ENCODE measurements at places on chromosomes 3 and 15.

- no peak for DNase-seq
These were observed 46.4 kb upstream of the PHLDB2 start for GRCh38 chr3:111812701-111813100.

DNA sequence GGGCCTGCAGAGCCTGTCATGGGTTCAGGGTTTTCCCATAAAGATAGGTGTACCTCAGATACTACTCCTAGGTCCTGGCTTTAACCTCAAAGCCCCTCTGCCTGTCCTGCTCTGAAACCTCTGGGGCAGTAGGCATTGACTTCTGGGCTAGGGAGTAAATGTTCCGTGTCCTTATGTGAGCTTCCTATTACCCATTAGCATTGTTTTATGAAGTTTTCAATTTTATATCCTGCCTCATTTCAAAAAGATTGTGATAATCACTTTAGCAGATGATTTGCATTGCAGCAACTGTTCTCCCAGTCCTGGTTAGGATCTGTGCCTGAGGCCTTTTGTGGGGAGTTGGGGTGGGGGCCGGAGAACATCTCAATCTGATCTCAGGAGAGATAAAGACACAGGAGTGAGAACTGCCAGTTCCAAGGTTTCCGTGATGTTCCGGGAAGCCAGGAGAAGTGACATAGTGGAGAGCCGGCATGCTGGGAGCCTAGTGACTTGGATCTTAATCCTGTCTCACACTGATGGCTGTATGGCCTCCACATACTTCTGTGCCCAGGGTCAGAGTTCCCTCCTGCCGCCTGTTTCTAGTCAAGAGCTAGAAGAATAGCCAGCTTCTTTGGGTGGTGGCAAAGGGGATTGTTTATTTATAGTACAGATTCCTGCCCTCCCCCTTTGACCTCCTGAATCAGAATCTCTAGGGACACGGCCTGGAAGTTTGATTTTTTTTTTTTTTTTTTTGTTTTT lies 10.6 kb downstream of the TPM1 start:
- no peak for DNase-seq

DNA sequence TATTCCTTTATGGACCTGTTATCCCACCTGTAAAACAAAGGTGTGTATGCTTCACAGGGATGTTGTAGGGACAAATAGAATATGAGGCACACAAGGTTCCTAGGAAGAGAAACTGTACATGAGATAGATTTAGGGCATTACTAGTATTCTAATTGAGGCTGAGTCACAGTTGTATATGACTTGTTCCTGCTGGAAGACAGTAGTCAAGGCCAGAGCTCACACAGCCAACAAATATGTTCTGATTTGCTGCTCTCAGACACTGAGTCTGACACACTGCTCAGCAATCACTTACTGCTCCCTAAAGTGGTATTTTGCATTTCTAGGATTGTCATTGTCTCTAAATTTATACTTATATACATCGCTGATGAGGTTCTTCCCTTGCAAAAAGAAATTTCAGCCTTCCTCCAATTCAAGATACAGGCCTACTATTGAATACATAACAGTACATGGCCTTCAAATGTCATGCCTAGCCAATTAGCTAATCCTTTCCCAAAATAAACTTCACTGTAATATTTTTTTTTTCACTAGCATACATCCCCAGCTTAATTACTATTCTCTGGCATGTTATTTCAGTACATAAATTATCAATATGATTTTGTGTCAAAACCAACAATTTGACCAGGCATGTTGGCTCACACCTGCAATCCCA lies 69.8 kb downstream of the TIGIT start:
- no peak for DNase-seq

- no peak for DNase-seq
These were observed 11.7 kb downstream of the TRAIP start for GRCh38 chr3:49844464-49845183.

DNA sequence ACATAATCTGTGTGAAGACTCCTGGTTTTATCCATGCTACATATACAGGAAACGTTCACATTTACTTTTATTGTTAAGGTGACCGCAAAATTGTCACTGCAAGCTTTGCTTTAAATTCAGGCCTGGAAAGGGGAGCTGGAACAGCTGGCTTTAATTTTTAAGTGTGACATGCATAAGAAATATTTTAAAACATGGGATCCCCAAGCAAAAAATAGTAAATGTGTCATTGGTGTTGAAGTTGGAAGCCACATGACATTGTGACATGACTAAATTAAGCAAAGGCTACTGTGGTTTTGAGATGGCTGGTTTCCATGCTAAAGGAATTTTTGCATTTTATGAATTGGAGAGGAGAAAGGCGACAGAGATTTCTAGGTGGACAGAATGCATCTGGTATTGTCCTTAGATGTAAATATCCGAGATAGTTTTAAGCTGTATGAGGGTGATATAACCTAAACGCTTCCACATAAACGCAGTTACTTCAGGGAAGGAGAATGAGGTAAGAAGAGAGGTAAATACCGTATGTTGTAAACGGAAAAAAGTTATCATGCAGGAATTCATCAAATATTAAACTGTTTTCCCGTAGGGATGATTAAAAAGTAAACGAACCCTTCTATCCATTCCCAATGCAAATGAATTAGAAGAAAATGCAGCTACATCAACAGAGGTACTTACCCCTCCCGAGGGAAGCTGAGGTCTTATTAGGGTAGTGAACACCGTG lies 927 bp upstream of the FYTTD1 start:
- DNase-seq: no peak

DNA sequence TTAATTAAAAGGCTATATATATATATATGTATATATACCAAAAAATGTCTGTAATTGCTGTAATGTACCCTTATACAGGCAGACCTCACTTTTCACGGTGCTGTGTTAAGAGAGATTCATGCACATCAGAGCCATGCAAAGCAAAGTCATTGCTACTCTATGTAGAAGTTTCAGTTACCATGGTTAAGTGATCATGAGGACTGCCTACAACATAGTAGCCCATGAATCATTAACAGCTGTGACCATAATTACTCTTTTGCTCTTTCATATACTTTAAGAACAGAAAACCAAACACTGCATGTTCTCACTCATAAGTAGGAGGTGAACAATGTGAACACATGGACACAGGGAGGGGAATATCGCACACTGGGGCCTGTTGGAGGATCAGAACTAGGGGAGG lies 225.3 kb upstream of the EPHA3 start:
- DNase-seq: no peak

GRCh38 chr3:153722157-153722556 lies 399.0 kb upstream of the ARHGEF26 start:
- DNase-seq: no peak

- DNase-seq: no peak
These were observed 786.7 kb upstream of the EPHA6 start for GRCh38 chr3:96027718-96028117.

GRCh38 chr3:85050821-85051220 lies 92.0 kb downstream of the CADM2 start:
- DNase-seq: no peak

DNA sequence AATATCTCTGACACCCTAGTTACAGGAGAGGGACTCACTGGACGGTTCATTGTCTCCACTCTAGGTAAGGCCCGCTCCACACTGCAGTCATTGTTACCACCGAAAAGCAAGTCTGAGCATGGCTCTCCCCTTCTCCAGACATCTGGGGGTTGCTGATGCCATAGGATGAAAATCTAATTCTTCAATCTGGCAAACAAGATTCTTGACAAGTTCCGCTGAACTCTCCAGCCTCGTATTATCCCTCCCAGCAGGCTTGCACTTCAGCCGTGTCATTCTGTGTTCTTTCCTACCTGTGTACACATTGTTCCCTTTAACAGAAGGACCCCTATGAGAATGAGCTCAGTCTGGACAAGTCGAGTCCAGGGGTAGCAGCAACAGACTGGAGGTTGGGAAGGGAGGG lies 152.3 kb upstream of the NR2E3 start:
- no peak for DNase-seq

GRCh38 chr3:11381563-11381962 lies 109.4 kb downstream of the ATG7 start:
- no peak for DNase-seq

GRCh38 chr15:43896543-43896942 lies 69.7 kb downstream of the WDR76 start:
- DNase-seq: no peak

DNA sequence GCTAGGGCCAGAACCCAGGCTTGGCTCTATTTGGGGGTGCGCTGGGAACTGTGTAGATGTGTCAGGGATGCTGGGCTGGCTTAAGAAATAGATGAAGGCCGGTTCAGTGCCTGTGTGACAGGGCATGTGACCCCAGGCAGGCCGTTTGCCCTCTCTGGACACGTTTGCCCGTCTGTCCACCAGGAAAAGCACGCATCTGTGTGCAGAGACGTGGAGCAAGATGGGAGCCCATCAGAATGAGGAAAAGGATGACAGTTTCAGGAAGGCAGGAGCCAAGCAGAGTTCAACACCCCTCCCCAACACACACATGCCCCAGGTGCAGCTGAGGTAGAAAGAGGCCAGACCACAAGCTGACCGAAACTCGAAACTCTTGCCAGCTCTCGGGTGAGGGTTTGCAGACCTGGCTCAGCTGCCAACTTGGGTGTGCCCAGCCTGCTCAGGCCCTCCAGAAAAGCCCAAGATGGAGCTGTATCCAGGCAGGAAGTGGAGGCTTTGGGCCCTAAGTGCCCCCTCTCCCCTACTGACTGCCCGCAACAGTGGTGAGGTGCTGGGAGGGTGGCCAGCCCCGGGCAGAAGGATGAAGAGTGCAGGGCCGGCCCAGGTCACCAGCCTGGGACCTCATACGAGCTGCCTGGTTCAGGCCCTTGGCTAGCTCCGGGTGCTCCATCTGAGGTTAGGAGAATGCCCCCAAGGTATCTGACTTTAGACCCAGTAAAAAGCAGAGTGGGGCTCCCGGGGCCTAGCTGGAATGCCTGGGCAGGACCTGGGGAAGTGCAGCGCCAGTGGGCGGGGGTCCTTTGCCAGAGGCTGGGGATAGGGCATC lies 10.2 kb upstream of the MESP1 start:
- no peak for DNase-seq

GRCh38 chr3:49164983-49165720 lies 979 bp downstream of the CCDC71 start:
- no peak for DNase-seq

- no peak for DNase-seq
These were observed 152.5 kb upstream of the PEX5L start for GRCh38 chr3:180189310-180189648.

- no peak for DNase-seq
These were observed 80.9 kb downstream of the TMCC1 start for GRCh38 chr3:129812589-129812988.

- DNase-seq: no peak
These were observed 88.4 kb upstream of the PLSCR4 start for GRCh38 chr3:146339349-146339748.

- no peak for DNase-seq
These were observed 247.8 kb upstream of the PEX5L start for GRCh38 chr3:180284331-180285110.

- DNase-seq: no peak
These were observed 20.7 kb upstream of the DOCK3 start for GRCh38 chr3:50653937-50654595.

DNA sequence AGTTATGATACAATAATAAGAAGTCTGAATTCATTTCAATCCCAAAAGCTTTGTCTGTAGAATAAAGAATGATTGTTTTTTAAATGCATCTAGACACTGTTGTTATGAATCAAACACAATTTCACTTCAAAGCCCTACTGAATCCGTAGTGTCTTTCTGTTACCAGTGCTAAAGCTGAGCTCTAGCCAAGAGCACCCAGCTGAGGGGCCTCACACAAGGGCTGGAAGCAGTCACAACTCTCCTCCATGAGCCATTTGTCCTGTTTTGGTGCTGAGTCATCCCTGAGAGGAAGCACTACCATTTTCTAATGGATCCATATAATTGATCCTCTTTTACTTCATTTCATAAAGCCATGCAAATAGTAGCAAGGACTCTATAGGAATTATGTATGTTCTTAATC lies 158.2 kb upstream of the ANKRD28 start:
- DNase-seq: no peak

DNA sequence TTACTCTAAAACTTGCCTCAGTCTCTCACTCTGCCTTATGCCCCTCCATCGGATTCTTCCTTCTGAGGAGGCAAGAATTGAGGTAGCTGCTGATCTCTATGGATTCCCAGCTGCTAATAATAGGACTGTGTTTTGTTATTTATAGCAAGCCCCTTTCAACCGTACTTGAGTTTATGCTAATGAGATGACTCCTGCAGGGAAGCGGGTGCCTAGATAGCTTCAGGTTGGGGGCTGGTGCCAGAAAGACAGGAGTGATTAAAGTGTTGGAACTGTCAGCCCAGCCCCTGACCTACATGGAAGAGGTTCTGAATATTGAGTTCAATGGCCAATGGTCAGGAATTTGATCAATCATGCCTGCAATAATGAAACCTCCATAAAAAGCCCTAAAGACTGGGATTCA lies 21.8 kb upstream of the LIMD1 start:
- DNase-seq: no peak

- no peak for DNase-seq
These were observed 603.6 kb downstream of the PLOD2 start for GRCh38 chr3:145557405-145557804.

GRCh38 chr3:51986010-51986947 lies 2.9 kb downstream of the ACY1 start:
- no peak for DNase-seq

DNA sequence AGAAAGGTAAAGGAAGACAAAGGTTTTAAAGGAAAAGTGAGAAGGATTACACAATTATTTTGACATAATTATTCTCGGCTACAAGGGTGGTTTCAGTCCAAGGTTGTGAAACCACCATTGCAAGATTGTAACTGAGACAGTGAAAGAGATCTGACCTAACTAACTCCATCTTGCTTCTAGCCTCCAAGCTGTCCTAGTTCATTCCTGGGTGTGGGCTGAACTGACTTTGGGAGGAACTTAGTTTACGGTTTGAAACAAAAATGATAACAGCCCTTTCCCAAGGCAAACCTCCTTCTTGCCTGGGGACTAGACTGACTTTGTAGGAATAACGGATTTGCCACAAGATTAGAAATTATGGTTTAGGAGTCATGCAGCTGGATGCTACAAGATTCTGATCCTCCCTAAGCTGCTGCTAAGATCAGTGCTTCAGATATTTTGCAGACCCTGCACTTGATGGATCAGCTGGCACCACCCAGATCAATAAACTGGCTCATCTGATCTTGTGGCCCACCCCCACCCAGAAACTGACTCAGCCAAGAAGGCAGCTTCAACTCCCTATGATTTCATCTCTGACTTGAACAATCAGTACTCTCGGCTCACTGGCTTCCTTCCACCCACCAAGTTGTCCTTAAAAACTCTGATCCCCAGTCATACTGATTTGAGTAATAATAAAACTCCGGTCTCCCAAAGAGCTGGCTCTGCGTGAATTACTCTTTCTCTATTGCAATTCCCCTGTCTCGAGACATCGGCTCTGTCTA lies 57.7 kb upstream of the AADACL2 start:
- DNase-seq: no peak

GRCh38 chr15:34161329-34161963 lies 48.5 kb downstream of the KATNBL1 start:
- DNase-seq: no peak

Data from activated CD8-positive, alpha-beta memory T cell treated with anti-CD3 and anti-CD28 coated beads for 4 hours (primary cell).